ENCODE measurements at places on chromosomes 5 and 9.

- DNase-seq: no peak
These were observed 302.1 kb downstream of the CSNK1G3 start for GRCh38 chr5:123813937-123814624.

DNA sequence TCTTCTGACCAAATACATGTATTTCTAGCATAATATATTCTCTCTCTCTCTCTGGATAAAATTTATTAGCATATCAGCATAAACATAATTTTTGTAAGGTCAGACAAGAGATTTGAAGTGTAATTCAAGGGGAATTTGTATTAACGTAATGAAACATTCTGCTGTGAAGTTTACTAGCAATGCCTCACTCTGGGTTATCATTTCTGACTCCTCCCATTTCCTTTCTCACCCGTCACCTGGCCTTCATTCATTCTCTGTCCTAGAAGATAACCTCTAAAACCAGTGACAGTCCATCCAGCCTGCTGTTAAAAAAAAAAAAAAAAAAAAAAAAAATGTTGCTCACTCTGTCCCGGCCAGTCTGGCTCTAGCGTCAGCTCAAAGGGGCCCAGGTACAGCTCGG is 27.1 kb downstream of the GRAMD2B start:
- DNase-seq: no peak

- no peak for DNase-seq
These were observed 205.3 kb downstream of the DEPDC1B start for GRCh38 chr5:60494635-60495034.

DNA sequence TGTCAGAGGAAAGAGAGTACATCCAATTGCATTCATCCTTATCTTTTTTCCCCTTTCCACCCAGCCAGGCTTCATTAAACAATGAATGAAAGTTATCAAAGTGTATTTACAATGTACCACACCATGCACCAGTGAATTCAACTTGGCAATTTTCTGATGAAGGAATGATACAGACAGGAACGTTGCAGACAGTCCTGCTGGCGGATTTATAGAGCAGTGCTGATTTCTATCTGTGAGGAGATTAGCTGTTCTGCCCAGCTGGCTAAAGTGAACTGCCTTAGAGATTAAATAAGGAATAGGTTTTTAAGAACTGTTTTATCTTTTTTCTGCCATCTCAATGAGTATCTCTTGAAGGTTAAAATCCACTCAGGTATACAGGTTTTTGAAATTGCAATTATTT is 403.9 kb downstream of the CDH18 start:
- no peak for DNase-seq

- no peak for DNase-seq
These were observed 424.5 kb downstream of the ENC1 start for GRCh38 chr5:74216012-74216411.

GRCh38 chr5:119400245-119400644 is 44.4 kb downstream of the TNFAIP8 start:
- DNase-seq: no peak

DNA sequence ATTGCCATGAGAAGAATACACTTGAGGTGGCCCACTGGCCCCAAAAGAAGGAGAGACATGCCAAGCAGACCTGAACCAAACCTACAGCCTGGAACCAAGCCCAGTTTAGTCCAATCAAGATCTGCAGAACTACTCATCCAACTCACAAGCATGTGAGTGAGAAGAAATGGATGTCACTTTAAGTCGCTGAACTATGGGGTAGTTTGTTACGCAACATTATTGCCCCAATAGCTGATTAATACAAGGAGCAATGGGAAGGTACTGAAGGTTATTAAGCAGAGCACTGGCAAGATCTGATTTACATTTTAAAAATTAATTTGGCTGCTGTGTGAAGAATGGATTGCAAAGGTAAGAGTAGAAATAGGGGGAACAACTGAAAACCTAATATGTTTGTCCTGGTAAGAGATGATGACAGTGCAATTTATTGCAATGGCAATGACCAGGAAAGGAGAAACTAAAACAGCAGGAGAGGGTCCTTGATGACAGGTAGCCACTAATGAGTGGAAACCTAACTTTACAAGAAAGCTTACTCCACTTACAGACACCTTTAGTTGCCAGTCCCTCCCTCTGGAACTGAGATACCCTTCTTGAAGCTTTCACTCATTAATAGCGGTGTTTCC is 132.9 kb upstream of the GRIA1 start:
- no peak for DNase-seq

- DNase-seq: peak; percentile 41
These were observed 115.1 kb downstream of the CDC42SE2 start for GRCh38 chr5:131378721-131379541.

- DNase-seq: no peak
These were observed 154.4 kb downstream of the ZSWIM6 start for GRCh38 chr5:61486476-61486875.

- no peak for DNase-seq
These were observed 152.2 kb downstream of the NR2F1-AS1 start for GRCh38 chr5:93428868-93429267.

GRCh38 chr5:122311497-122311960 is 508 bp upstream of the SNCAIP start:
- no peak for DNase-seq

DNA sequence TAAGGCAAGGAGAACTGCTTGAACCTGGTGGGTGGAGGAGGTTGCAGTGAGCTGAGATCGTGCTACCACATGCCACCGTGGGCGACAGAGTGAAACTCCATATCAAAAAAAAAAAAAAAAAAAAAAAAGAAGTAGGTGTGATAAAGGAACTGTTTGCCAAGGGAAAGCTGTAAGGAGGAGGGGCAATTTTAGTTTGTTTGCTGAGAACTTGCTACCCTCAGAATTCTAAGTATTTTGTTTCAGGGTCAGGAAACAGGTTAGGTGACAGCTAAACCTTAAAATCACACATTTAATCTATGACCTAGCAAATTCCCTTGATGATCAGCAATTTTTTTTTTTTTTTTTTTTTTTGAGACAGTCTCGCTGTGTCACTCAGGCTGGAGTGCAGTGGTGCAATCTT is 7.2 kb upstream of the ARRDC3 start:
- no peak for DNase-seq

DNA sequence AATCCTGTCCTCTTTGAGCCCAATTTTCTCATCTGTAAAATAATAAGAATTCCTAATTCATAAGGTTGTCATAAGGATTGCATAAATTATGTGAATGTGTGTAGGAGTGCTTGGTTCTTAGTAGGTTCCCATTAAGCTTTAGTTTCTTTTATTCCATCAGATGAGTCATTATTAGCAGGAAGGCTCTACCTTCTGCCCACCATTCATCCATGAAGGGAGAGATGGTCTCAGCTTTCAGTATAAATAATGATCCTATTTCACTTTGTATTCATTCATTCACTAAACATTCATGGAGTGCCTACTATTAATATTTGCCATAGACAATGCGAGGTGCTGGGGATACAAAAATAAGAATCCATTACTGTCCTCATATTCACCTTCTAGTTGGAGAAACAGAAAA is 3.0 kb downstream of the CMYA5 start:
- no peak for DNase-seq

GRCh38 chr5:180212363-180213255 is 3.6 kb upstream of the RASGEF1C start:
- no peak for DNase-seq

DNA sequence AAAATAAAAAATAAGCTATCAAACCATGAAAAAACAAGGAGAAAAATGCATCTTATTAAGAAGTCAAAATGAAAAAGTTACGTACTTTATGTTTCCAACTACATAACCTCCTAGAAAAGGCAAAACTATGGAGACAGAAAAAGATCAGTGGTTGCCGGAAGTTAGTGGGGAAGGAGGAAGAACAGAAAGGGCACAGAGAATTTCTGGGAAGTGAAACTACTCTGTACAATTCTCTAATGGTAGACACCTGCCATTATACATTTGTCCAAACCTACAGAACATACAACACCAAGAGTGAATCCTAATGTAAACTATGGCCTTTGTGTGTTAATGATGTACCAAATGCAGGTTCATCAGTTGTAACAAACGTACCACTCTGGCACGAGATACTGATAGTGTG is 25.3 kb downstream of the SMU1 start:
- no peak for DNase-seq

GRCh38 chr9:127762111-127762676 is 16.3 kb downstream of the SH2D3C start:
- DNase-seq: peak; percentile 33

DNA sequence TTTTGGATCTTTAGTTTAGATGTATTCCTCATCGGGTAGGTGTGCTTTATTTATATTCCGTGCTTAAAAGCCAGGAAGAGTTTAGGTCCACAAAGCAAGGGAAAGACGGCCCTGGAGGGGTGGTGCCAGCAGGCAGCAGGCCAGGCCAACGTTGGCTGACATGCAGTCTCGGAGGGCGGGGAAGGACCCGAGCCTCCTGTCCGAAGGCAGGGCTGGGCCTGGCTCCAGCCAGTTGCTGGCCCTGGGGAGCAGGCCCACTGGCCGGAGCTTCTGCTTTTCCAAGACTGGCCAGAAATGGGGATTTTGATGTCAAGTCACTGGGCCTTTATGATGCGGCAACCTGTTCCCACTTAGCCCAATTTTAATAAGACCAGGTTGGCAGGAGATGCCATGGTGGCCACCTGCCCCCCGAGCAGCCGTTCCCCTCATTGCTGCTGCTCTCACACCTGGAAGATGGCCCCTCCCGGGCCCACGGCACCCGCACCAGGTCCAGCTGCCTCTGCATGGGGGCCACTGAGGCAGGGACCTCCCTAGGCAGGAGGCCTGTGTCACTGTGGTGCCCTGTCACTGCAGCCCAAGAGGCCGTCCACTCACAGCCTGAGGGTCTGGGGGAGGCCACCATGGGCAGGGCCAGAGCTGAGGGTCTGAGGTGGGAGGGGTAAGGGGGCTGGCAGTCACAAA is 23.2 kb downstream of the LPCAT1 start:
- no peak for DNase-seq

- DNase-seq: peak; percentile 35
These were observed 1.7 kb upstream of the PTGDS start for GRCh38 chr9:136975644-136976043.

- DNase-seq: no peak
These were observed 102.5 kb upstream of the GABRP start for GRCh38 chr5:170681013-170681433.

DNA sequence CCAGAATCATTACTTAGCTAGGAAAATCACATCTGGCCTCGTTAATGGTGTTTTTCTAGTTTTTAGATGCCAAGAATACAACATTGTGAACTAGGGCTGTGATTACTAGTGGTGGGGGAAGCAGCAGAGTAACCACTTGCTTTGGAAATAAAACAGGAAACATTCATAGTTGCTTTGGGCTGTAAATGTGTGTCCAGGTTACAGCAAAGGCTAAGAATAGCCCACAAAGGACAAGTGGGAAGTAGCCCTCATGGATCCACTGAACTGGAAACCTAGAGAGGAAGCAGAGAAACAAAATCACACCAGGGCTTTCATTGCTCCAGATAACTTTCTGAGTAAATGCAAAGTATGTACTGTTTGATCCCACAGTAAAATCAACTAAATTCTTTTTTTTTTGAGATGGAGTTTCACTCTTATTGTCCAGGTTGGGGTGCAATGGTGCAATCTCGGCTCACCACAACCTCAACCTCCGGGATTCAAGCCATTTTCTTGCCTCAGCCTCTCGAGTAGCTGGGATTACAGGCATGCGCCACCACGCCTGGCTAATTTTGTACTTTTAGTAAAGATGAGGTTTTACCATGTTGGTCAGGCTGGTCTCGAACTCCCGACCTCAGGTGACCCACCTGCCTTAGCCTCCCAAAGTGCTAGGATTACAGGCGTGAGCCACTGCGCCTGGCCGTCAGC is 56.2 kb upstream of the TNFSF15 start:
- no peak for DNase-seq

DNA sequence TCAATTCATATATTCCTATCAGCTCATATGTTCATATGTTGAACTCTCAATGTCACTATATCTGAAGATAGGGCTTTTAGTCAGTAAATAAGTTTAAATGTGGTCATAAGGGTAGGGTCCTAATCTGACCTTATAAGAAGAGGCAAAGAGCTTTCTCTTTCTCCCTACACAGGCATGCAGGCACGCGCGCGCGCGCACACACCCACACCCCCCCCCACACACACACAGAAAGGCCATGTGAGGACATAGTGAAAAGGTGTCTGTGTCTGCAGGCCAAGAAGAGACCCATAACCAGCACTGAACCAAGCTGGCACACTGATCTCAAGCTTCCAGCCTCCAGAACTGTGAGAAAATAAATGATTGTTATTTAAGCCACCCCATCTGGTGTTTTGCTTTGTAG is 76.0 kb downstream of the PDE4D start:
- no peak for DNase-seq

DNA sequence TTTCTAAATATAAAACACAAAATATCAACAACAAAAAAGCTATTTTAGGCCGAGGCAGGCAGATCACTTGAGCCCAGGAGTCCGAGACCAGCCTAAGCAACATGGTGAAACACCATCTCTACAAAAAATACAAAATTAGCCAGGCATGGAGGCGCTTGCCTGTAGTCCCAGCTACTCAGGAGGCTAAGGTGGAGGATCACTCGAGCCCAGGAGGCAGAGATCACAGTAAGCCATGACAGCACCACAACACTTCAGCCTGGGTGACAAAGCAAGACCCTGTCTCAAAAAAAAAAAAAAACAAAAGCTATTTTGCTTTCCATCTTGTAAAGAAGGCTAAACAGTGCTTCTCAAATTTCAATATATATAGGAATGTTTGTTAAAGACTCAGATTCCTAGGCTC is 11.3 kb downstream of the C5orf15 start:
- DNase-seq: no peak

DNA sequence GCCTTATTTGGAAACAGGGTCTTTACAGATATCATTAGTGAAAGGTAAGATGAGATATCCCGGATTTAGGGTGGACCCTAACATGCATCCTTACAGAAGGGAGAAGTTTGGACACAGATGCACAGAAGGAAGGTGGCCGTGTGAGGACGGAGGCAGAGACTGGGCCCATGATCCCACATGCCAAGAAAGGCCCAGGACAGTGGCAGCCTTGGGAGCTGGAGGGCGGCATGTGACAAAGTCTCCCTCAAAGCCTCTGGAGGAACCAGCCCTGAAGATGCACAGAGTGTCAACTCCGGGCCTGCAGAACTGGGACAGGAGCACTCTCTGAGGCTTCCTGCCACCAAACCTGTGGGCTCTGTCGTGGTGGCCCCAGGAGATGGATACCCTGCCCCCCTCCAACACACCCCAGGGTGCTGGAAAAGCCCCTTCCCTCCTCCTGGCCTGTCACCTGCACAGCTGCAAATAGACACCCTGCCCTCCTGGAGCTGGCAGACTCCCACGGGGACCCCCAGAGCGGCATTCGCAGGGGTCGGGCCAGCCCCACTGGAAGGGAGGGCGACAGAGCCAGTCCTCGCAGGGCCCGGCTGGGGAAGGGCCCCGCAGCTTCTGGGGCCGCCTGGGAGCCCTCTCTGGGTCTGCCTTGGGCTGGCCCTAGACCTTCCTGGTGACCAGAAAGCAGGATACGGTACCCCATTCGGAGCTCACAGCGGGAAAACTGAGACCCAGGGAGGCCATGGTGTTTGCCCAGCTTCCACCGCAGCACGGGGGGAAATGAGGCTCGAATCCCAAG is 7.9 kb downstream of the NACC2 start:
- DNase-seq: no peak

Measured in CD4-positive, alpha-beta T cell treated with Interleukin-15 for 1 hour (primary cell).